ENCODE measurements at places on chromosomes 5 and 9.

- no peak for DNase-seq
These were observed 178.0 kb upstream of the NREP start for GRCh38 chr5:111935009-111935408.

DNA sequence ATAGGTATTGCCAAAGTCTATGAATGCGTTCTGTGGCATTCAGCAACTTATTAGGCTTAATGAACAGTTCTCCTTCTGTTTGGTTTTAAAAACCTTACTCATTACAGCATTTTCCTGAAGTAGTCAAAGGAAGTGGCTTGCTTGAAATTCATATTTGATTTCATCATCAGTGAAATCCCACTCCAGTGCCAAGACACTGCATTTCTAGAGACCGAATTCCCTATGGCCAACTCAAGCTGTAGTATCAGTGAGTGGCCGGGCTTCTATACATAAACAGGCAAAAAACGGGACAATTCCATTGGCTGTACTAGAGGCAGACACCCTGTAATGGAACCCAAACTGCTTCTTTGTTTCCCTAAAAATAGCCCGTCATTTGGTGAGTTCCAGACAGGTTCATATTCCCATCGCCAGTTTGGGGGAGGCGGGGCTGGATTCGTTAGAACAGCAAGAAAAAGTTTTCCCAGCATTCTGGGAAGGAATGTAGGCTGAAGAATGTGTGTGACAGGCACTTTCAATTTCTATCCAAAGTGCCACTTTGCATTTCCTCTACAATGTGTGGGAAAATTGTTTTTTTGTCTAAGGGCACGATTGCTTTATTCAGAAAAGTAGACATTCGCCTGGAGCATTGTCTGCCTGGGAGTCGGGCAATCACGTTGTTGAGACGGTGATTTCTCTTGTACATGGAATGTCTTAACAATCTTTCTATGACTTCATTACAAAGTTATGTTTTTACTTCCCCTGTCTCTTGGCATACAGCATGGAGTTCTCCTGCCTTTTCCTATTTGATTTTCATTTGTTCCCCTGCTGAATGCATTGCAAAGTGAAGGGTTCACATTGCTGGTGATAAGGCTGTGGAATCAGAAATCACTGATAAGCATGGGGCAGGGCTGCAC is 141.8 kb upstream of the MAST4 start:
- no peak for DNase-seq

- DNase-seq: no peak
These were observed 668 bp downstream of the GLIS3 start for GRCh38 chr9:4299005-4299795.

DNA sequence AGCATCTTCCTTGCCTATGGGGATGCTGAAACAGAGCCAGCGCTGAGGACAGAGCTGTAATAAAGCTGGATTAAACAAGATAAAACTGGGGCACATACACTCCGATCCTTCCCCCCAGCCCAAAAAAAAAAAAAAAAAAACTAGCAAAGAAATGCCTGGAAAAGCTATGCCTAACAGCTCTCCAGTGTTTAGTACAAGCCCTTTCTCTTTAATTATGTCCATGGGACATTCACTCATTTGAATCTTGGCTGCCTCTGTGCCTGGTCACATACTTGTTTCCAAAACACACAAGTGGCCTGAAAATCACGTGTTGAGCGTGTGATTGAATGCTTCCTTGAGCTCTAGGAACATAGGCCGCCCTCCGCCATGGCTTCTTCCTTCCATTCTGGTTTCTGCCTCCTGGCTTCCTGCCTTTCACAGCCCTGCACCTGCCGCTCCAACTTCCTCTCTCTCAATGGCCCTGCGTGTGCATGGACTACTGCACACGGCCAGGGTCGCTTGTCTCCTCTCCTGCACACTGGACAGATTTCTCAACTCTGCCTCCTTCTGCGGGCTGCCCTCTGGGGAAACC is 111.0 kb upstream of the RETREG1 start:
- DNase-seq: no peak

- peak; percentile 15 for DNase-seq
These were observed 23.0 kb upstream of the NSG2 start for GRCh38 chr5:174022384-174023095.

DNA sequence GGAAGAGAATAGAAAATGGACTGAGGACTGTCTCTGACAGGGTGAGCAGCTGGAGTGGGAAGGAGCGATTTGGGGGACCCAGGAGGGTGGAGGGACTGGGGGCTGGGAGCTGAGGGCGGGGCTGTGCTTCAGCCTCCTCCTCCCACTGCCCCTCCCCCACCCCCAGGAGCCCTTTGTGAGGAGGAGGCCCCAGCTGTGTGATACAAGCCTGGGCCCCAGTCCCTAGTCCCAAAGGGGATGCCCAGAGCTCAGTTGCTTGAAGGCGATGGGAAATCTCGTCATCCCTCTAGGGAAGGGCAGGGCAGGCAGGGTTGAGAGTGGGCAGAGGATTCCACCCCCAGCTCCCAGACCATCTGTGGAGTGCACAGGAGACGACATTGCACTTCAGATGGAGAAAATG is at the start of gene SPATA31E1:
Gene SPATA31E1 (plus strand): TSS at position 251 of the 400 bp plus-strand sequence. CDS start 15 bp downstream, at position 266.
- no peak for DNase-seq

GRCh38 chr9:124757616-124758015 is 13.5 kb downstream of the NR6A1 start:
- DNase-seq: no peak

GRCh38 chr5:131196331-131196730 is 25.6 kb downstream of the LYRM7 start:
- no peak for DNase-seq

DNA sequence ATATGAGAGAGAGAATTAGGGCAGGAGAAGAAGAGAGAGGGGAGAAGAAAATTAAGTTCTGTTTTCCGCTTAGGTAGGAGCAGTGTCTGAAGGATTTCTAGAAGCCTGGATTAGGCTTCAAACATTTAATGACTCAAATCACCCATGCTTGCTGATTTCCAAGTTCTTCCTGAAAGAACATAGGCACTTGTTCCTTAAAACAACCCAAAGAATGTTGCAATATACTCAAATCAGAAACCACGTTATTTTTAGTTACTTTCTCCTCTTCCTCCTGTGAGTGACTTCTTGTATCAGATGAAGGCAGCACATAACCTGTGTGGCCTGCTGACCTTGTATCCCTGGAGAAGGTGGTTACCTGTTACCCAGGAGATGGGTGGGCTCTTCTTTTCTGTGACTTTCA is 351.5 kb upstream of the KLF4 start:
- no peak for DNase-seq

DNA sequence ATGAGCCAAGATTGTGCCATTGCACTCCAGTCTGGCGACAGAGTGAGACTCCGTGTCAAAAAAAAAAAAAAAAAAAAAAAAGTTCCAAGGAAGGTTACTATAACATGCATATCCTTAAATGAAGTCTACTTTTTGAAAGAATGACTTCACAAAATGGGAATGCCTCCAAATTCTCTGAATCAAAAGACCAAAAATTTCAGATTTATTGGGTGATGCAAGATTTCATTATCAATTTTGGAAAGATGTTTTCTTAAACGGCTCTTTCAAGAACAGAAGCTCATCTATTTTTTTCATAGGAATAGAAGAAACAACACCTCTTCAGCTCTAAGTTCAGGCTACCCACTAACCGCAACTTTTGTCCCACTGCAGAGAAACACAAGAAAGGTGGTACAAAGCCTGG is 69.9 kb downstream of the AUH start:
- no peak for DNase-seq

GRCh38 chr5:116076496-116076895 is 8.3 kb upstream of the COMMD10 start:
- no peak for DNase-seq

DNA sequence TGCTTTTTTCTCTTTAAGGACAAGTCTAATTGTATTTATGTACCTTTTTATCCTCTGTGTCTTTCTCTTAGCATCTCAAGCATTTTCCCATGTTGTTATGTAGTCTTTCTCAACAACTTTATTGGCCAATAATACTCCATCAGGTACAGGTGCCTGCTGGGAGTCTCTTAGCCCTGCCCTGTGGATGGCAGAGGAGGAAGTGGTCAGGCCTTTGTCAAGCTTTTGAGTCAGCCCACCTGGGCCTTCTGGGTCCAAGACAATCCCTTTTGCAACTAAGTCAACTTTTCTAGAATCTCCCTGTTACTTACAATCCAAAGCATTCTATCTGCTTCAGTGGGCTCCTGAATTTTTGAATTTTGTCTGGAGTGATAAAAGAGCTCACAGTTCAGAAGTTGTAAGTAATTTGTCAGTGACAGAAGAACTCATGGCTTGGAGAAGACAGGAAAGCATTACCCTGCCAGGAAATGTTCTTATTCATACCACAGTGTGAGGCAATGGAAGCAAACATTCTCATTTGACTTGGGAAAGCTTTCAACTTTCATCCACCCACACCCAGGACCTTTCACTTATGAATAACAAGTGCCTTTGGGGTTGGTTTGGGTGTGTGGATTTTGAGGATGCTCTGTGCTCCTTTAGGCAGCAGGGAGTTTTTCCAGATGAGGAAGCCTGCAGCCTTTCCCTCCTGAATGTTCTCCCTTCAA is 200.0 kb upstream of the S1PR3 start:
- no peak for DNase-seq

- DNase-seq: no peak
These were observed 57.6 kb downstream of the FOXD1 start for GRCh38 chr5:73390972-73391371.

Measured in SK-N-DZ (cell line).